GM12878 (cell line): ENCODE measurements at places on chromosomes 3 and 15. TPM values are rescaled to one million over a fixed set of nuclear protein-coding genes. Genes with fewer than 3 reads are reported as not detected.
A peak's percentile ranks its signal among the peaks of the same experiment; 100 is the strongest.

DNA sequence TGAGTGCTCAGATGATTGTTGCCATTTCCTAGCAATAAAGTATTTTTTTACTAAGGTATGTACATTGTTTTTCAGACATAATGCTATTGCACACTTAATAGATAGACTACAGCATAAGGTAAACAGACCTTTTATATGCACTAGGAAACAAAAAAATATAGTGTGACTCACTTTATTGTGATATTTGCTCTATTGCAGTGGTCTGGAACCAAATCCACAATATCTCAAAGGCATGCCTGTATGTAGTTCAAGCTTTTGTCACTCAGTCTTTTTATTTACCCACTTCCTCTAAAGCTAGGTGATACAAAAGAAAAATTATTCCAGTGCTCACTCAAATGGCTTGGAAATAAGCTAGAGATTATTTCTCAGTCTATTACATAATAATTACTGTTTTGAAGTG lies 209.9 kb upstream of the VEPH1 start:
- DNase-seq, result no peak

DNA sequence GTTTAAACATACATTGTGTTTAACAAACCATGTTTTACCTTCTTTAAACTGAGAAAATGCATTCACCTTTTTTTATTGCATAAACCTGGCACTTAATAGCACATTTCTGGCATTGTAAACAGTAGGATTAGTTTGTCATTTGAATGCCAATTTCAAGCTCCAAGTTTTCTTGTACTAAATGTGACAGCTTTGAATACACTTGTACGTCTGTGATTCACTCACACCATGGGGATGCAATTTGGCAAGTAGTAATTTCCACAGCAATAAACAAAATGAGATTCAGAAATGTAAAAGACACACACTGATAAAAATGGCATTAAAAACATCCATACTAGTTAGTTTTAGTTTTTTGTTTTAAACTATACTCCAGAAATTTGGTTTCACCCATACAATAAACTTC lies 598.9 kb downstream of the SI start:
- no peak for DNase-seq

The CA12 gene
- 0.10 and 0.11 TPM in 2 replicates for total RNA-seq

DNA sequence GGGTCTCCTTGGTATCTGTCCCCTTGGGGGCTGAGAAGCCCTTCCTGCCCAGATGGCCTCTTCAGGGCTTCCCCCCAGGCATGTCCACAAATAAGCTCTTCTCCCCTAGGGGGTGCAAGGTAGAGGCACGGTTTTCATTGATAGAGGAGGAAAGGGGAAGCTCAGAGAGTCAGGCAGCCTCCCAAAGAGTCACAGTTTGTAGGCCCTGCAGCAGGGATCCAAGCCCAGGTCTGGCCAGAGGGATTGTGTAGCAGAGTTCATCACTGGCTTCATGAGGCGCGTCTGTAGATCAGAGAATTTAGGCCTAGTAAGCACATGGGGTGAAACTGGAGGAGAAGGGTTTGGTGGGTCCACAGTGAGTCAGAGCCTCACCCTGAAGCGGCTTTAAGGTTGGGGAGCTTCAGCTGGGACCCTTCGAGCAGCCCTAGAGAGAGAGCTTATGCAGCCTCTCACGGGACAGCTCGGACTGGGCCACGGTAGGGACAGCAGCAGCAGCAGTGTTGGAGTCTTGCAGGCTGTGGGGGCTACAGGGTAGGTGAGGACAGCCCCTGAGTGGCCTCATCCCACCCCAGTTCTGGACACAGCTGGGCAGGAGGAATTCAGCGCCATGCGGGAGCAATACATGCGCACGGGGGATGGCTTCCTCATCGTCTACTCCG lies 37.5 kb upstream of the ESYT3 start:
- no peak for DNase-seq

DNA sequence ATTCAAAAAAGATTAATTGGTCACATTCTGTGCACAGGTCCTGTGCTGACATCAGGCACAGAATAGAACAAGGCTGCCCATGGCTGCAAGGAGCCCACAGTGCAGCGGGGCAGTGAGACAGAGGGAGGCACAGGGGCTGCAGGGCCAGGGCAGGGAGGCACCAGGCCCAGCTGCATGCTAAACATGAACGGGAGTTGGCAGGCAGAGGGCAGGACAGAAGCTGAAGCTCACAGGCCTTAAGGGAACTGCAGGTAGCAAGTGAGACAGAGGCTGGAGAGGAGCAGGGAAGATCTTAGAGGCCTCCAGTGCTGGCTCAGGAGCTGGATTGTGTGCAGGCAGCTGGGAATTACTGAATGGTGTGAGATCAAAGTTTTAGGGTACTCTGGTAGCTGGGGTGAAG lies 26.2 kb downstream of the IDH3A start:
- DNase-seq, result no peak

GRCh38 chr3:23945663-23945912 lies 502 bp downstream of the NR1D2 start:
- DNase-seq, result no peak

DNA sequence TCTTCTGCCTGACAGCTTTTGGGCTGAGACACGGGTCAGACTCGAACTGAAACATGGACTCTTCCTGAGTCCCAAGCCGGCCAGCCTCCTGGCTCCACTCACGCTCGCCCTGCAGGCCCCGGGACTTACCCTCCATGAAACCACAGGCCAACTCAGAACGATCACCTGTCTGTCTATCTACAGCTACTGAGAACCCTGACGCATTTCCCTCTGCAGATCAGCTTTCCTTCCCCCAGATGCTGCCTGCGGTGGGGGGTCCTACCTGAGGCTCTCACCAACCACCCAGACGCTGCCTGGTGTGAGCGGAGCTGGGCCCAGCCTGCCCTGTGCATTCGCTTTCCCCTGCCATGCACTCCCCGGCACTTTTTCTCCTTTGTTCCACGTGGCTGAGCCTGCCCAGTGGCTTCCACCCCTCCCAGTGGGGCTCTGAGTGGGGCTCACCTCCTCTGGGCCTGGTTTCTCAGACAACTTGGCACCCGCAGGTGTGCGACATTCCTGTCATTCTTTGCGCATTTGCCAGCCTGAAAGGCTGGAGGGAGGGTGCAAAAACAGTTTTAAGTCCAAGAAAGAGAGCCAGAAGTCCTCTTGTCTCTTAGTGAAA lies 60.2 kb downstream of the PLXNA1 start:
- DNase-seq, result no peak

DNA sequence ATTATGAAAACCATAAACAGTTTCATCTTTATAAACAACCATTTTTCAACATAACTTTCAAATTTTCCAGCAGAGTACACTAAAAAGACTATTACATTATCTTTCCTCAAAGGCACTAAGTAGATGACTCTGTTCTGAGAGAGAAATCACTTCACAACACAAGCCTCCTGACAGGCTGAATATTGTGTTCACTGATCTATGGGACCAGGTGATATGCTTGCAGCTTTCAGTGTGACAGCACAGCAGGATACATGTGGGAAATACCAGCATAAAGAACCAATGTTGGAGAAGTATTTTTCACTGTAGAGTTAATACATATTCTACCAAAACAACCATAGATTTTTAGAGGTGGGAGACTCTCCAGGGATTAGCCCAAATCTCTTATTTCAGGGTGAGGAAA lies 350.6 kb downstream of the PLCL2 start:
- no peak for DNase-seq

- peak; percentile 45 for DNase-seq
Observed at GRCh38 chr15:69751566-69751965, 298.9 kb downstream of the RPLP1 start.

DNA sequence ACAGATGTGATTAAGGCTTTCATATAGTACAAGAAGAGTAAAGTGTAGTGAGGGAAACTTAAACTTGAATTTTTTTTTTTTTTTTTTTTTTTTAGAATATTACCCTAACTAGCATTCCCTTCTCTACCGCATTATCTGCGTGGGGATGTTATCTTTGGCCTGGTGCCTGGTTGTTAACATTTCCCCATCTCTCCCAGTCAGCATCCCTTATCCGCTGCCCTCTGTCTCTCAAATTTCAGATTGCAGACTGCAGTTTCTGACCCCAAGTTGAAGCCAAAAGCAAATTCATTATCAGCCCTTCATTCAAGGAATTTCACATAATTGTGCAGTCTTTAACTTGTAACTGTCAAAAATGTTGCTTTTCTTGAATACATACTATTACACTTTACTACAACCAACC lies 353.0 kb downstream of the PLOD2 start:
- no peak for DNase-seq
